ENCODE measurements at places on chromosomes 6 and 20. TPM values are rescaled to one million over a fixed set of nuclear protein-coding genes. Genes with fewer than 3 reads are reported as not detected.

GRCh38 chr6:104995989-104996617 lies 39.2 kb downstream of the LIN28B start:
- no peak for DNase-seq

GRCh38 chr6:33926451-33926850 lies 122.6 kb upstream of the MLN start:
- DNase-seq, result no peak

DNA sequence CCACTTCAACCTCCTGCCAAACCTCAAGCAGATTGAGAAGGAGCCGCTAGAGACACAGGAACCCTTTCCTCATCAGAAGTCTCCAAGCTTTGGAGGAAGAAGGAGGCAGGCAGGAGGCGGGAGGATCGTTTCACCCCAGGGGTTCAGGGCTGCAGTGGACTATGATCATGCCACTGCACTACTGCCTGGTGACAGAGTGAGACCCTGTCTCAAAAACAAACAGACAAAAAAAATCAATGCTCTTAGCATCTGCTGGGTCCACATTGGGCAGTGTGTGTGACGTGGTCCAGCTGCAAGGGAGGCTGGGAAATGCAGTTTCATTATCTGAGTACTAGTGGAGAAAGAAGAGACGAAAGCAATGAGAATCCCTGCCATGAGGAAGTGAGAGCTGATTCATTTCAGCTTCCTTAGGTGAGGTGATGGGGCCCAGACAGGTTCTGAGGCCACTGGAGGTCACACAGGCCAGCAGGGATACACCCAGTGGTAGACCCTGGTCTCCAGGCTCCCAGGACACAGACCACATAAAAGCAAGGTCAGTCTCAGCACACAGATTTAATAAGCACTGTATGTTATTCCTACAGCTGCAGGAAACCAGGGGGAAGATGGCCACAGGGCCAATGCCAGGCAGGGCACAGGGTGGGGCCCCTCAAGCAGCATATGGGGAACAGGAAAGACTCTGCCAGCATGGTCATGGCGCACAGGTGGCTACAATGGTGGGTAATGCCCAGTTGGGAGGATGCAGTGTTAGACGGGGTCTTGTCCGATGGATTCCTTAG lies 4.3 kb downstream of the GFRA4 start:
- DNase-seq, result no peak

DNA sequence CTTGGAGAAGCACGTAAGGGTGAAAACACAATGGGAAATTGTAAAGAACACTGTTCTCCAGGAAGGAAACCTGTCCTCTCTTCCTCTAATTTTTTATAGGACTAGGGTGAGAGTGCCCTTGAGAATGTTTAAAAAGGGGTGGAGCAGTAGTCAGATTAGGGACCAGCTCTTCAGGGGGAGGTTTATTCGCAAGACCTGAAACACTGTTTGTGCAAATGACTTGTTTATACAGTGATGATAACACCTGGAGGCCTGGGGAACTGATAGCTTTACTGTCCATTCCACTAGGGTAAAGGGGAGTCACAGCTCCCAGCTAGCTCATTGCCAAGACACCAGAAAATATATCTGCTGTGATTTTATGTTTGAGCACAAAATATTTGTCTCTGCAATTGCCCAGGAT lies 8.1 kb upstream of the FUT9 start:
- no peak for DNase-seq

DNA sequence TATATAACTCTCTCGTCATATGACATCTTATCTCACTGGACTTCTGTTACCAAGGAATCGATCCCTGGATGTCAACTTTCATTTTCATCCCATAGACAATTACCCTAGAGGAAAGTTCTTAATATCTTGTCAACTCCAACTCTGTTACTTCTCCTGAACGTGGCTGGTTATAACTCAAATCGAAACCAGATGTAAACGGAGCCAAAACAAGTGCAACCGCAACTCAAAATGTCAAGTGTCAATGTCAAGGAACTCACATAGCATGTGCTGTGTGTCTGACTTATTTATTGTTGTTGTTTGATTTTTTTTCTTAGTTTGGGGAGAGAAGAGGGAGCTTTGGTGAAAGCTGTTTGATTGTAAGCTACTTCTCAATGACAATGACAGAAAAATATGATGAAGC lies 108.6 kb downstream of the VIP start:
- DNase-seq, result no peak

GRCh38 chr6:148635070-148635743 lies 111.6 kb upstream of the UST start:
- DNase-seq, result no peak

- DNase-seq, result no peak
Observed at GRCh38 chr6:125797886-125798444, 7.2 kb downstream of the NCOA7 start.

- DNase-seq, result no peak
Observed at GRCh38 chr20:1479831-1480595, 11.2 kb downstream of the SIRPB2 start.

GRCh38 chr6:34981366-34981765 lies 92.3 kb downstream of the ANKS1A start:
- DNase-seq, result no peak

- DNase-seq, result no peak
Observed at GRCh38 chr6:137823826-137824555, 43.1 kb upstream of the TNFAIP3 start.

DNA sequence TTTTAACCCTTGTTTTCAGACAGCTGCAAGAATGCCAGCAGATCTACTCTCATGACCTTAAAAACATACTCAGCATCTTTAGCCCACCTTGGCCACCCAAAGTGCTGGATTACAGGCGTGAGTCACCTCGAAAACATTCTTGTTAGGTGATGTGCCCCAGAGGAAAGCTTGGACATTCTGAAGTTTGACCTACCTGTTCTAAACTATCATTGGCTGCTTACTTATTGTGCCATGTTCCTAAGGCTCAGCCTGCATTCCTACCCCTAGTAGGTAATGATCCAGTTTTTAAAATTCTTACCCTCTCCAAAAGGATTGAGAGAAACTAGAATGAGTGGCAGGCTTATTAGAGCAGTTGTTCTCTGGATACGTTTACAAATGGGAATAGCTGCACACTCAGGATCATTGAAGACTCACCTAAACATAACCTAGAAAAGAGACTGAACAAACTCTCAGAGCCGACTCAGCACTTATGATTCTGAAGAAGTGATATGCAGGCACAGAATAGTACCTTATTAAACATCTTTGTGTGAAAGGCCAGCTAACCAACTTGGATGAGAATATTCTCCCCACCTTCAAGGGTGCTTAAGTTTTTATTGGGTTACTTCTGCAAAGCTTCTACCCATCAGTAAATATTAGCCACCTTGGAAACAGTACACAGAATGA lies 362.1 kb downstream of the NRN1 start:
- DNase-seq, result no peak

- DNase-seq, result no peak
Observed at GRCh38 chr6:18561037-18561750, 174.0 kb downstream of the RNF144B start.

GRCh38 chr6:145327586-145327985 lies 407.7 kb downstream of the EPM2A start:
- DNase-seq, result no peak

- peak; percentile 58 for DNase-seq
Observed at GRCh38 chr6:36196113-36196879, at the start of gene BRPF3. Gene BRPF3, plus strand, starts transcription at chr6:36196744. Its CDS starts 3,579 bp downstream, at chr6:36200323.

GRCh38 chr6:135707426-135707825 lies 144.1 kb upstream of the PDE7B start:
- no peak for DNase-seq

ZNF831 gene
- polyA plus RNA-seq, result 0.06 TPM

THBS2 gene
- polyA plus RNA-seq, result 19.4 TPM

DEFB124 gene
- 1.2 TPM for polyA plus RNA-seq

DDO gene
- 1.1 TPM for polyA plus RNA-seq

PSORS1C2 gene
- polyA plus RNA-seq, result not detected

SYNCRIP gene
- 190 TPM for polyA plus RNA-seq

Data from left renal pelvis (tissue), 4 donors.